NCI-H460 (cell line): ENCODE measurements at places on chromosomes 4 and X.

DNA sequence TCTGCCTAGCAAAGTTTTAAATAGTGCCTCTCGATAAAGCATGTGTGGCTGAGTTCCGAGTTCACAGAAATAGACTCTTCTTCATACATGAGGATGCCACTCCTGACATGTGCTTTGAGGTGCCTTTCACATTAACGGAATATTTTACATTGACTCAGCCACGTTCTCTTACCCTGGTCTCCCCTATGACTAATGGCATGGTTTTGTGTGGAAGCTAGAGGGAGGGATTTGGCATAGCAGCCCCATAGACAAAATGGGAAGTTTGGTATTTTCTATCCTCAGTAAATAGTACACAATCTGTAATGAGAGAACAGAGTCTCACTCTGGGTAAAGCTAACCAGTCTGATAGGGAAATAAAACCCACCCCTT, 68.9 kb downstream of the PCDH19 start:
- DNase-seq, result no peak

DNA sequence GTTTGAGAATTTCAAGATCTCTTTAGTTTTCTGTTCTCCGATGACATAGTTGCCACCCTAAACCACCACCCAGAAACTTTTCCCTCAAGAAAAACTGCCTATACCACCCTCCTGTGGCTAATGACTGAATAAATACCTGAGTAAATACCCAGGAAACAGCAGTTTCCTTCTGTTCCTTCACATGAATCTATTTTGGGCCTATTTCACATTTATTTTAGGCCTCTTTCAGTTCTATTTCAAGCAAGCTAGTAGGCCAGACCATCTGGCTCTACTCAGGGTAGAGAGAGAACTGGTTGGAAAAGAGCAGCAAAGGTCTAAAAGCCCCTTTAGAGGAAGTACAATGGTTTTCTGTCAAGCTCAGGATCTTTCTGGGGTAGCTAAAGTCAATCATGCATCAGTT, 23.4 kb downstream of the ARHGEF9 start:
- DNase-seq, result no peak

DNA sequence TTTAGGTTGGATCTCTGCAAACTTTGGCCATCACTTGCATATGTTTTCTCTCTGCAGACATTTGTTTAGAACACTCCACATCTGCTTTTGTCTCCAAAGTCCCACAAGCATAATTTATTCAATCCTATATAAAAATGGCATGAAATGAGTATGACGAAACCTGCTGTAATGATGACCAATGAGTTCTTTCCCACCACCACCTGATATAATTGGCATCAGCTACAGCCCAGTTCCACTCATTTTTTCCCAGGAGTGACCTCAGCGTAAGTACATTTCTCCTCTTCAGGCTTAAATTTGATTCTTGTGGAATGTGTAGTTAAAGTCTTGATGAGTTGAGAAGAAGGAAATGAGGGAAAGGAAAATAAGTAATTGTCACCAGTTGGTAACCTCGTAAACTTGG, 205.1 kb downstream of the AWAT2 start:
- no peak for DNase-seq

DNA sequence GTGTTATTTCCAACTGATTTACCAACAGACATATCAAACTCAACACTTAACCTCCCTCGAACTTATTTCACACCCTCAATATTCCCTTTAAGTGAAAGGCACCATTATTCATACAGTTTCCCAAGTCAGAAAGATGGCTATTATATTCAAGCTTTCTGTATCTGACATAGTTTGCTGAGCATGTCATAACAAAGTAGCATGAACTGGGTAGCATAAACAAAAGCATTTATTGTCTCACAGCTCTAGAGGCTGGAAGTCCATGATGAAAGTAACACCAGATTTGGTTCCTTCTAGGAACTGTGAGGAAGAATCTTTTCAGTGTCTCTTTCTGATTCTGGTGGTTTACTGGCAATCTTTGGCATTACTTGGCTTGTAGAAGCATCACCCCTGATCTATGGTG, 1388.6 kb downstream of the TECRL start:
- DNase-seq, result no peak

DNA sequence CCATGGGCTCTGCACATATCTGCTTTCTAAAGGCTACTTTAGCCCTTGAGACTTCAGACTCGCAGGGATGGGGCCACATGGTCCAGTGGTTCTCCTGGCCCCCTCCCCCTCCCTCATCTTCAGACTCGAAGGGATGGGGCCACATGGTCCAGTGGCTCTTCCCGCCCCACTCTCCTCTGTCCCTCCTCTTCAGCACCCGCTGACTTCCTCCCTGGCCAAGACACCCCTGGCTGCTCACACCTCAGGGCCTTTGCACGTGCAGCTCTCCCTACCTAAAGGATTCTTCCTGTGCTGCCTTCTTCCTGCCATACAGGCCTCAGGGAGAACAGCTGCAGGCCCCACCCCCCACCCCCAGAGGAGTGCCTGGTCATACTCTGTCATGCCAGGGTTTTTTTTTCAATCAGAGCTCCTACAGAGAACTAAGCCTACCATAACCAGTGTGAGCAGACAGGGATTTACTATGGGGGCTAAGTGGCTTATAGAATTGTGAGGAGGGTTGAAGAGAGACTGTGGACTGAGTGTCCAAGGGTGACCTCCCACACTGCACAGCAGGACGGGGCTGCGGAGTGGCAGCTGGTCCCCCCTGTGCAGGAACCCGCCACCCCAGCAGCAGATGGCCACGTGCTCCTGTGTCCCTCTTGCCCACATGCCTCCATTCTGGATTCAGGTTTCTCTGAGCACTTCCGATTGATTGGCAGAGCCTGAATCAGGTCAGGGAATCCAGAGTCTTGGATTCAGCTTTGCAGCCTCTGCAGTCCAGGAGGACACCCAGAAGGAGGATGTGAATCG, 6.1 kb upstream of the SPON2 start:
- no peak for DNase-seq

DNA sequence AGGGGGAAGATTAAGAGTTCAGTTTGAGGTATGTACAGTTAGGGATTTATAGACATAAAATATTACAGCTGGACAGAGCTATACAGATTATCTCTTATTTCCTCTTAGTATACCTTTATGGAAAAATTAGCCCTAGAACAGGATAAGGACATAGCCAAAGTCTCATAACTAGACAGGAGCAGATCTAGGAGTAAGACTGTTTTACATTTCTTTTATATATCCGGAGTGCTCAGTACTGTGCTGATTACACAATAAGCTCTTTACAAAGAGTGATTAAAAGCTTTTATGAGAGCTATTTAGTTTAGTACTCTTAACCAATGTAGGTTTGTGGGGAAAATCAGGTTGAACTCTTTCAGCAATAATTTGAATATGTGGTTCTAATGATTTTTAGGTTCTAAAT, 105.8 kb downstream of the TBX22 start:
- DNase-seq, result no peak

DNA sequence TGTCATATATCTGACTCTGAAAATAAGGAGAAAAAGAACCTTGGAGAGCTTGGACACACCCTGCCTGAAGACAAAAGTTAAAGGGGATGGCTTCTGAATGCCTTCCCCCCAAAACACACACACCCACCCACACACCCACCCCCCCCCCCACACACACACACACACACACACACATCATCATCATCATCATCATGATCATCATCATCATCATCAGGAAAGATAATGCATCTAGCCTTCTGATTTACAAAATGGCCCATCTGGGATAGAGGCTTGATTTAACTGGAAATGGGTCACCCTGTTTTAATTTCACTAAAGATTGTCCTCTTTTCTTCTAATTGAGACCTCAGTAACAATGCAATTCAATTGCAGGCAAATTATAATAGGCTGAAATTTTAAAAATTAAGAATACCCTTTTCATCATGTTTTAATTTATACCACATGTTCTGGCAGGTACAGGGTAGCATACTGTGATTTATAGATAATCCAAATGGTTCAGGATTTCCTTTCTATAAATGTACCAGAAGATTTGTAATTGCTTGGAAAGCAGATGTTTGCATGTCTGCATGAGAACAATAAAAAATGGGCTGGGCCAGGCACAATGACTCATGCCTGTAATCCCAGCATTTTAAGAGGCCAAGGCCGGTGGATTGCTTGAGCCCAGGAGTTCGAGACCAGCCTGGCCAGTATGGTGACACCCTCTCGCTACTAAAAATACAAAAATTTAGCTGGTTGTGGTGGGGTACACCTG, 56.5 kb downstream of the TRIM2 start:
- no peak for DNase-seq

DNA sequence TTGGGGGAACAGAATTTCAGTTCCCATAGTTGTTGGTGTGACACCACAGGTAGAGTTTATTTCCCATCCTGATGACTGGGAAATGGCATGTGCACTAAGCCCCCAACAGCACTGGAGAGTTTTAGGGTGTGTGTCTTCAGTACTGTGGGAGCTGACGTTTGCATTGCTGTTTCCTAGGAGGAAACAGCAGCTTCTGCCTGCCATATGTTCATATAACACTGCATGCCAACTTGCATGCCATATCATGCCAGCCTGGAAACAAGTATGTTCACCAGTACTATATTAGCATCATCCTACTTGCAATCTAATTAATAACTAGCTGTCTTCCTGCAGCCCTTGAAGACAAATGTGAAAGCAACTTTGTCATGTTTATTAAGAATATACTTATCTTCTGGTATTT, 58.2 kb downstream of the NAA11 start:
- DNase-seq, result no peak

DNA sequence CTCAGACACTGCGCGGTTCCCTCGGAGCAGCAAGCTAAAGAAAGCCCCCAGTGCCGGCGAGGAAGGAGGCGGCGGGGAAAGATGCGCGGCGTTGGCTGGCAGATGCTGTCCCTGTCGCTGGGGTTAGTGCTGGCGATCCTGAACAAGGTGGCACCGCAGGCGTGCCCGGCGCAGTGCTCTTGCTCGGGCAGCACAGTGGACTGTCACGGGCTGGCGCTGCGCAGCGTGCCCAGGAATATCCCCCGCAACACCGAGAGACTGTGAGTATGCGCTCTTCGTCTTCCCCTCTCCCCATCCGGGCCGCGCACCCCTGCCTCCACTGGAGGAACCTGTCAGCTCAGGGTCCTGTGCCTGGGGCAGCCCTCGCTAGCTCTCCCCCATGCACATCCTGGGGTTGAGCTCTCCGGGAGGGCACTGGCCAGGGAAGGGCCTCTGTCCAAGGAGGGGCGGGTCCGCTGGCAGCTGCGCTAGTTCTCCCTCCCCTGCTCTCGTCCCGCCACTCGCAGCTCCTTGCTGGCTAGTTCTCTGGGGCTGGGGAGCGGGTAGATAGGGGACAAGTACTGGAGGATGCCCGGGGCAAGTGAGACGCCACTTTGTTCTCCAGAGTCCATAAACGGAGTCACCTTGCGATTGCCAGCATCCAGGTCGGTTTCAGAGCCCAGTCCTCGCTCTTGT, 2.2 kb downstream of the SLIT2 start:
- no peak for DNase-seq

DNA sequence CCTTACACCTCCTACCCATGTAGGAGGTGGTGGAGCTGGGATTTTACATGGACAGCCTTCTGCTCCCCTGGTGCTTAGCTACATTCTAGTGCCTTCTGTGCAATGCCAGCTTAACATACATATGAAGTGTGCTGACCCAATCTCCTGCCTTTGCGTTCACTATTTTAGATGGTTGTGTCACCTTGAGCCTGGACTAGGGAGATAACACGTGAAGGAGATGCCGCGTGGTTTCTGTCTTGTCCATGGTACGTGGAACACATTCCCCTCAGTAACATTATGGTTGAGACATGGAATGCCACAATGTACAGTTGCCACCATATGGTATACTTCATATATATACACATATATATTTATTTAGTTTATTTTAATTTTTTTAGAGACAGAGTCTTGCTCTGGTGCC, 54.0 kb downstream of the TBL1X start:
- no peak for DNase-seq

GRCh38 chr4:79317711-79318110, 8.2 kb downstream of the NAA11 start:
- no peak for DNase-seq

DNA sequence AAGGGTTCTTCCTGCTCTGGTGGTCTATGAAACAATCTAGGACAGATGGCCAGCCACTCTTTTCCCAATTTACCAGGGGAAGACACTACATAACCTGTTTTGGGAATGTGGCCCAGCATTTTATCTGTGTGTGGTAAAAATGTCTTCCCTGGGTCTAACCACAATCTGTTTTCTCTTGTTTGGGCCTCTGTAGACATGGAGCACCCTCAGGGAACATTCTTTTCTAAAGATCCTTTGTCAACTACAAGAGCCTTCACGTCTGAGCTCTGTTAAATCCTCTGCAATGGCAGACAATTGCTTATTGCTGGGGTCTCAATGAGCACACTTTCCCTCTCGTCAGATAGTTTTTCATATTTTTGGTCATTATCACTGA, 35.5 kb downstream of the PLAC1 start:
- DNase-seq, result no peak

GRCh38 chrX:47143894-47144625, 442 bp downstream of the NDUFB11 start:
- DNase-seq, result peak; percentile 22

DNA sequence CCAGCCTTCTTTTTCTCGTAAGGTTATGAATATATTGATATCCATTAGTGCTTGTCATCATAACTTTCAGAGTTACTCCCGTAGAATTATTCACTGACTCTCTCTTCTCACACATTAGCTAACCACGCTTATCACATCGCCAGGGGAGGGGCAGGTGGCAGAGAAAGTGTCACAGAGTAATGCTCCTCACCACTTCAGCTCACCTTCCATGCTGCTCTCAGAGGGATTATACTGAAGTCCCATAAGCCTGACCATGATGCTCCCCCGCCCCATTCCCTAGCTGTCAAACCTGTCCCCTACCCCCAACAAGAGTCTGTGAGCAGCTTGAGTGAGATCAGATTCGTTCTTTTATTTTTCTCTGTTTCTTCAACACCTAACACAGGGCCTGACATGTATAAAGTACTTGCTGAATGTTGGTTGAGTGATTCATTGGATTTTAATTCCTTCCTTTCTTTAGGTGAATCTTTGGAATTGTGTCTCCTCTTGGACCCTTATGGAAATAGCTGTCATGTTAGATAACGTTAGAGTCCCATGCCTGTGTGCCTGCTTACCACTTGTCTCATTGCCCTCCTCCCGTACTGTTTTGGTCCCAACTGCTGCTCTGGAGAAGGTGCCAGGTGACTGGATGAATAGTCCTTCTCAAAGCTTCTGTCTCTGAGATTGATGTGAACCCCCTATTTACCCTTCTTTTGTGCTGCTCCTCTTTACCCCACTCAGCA, 55.1 kb downstream of the RS1 start:
- DNase-seq, result no peak
